ENCODE measurements at places on chromosomes 3 and 15. TPM values are rescaled to one million over a fixed set of nuclear protein-coding genes. Genes with fewer than 3 reads are reported as not detected.
A peak's percentile ranks its signal among the peaks of the same experiment; 100 is the strongest.

GRCh38 chr3:27356976-27357375 lies 12.2 kb downstream of the NEK10 start:
- no peak overlapping the region for H3K27ac ChIP-seq
- H3K27me3 ChIP-seq: peaks cover 2% of the 10 kb centered on the region
- DNase-seq: no peak

ADAMTS17 gene
- total RNA-seq: 1.9 TPM

- no peak for DNase-seq
- no peak overlapping the region for H3K4me3 ChIP-seq
- peaks cover 15% of the 10 kb centered on the region for H3K4me1 ChIP-seq
- H3K27ac ChIP-seq: no peak overlapping the region
- H3K27me3 ChIP-seq: no peaks in the 10 kb centered on the region
These were observed 99.6 kb downstream of the TMCC1 start for GRCh38 chr3:129793942-129794310.

- H3K27me3 ChIP-seq: no peaks in the 10 kb centered on the region
- DNase-seq: no peak
- no peak overlapping the region for H3K4me3 ChIP-seq
These were observed 26.1 kb downstream of the TFRC start for GRCh38 chr3:196055683-196056270.

- H3K4me3 ChIP-seq: no peak overlapping the region
- no peaks in the 10 kb centered on the region for H3K4me1 ChIP-seq
- H3K27ac ChIP-seq: no peak overlapping the region
- peaks cover 5% of the 10 kb centered on the region for H3K27me3 ChIP-seq
- H3K36me3 ChIP-seq: peaks cover 2% of the 10 kb centered on the region
- no peak for DNase-seq
These were observed 35.7 kb downstream of the IQCH start for GRCh38 chr15:67290319-67290718.

ACKR4 gene
- not detected for total RNA-seq

GRCh38 chr15:66923438-66923881 lies 141.9 kb upstream of the SMAD3 start:
- peaks cover 9% of the 10 kb centered on the region for H3K36me3 ChIP-seq
- H3K27me3 ChIP-seq: peaks cover 40% of the 10 kb centered on the region
- peak; percentile 57 for DNase-seq
- H3K27ac ChIP-seq: no peak overlapping the region
- H3K4me3 ChIP-seq: no peak overlapping the region

- H3K36me3 ChIP-seq: peaks cover 13% of the 10 kb centered on the region
- DNase-seq: no peak
- no peak overlapping the region for H3K27ac ChIP-seq
- H3K4me1 ChIP-seq: peaks cover 59% of the 10 kb centered on the region
- H3K27me3 ChIP-seq: no peaks in the 10 kb centered on the region
- H3K4me3 ChIP-seq: no peak overlapping the region
These were observed 151.3 kb upstream of the LPP start for GRCh38 chr3:188002626-188003138.

CLSTN2 gene
- not detected for total RNA-seq

DNA sequence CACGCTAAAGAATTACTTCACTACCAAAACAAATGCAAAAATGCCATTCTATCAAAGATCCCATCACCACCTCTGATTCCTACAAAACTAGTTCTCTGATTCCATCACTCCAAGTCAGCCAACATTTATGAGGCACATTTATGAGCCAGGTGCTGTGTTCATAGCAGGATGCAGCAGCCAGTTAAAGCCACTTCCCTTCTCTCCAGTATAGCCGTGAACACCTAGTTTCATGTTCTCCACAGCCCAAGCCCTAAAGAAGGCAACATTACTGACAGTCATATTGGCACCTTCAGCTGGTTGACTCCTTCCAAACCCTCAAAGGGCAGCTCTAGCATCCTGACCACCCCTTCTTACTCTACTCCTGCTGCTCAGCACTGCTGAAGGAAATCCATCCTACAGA lies 36.4 kb downstream of the RYK start:
- H3K36me3 ChIP-seq: peaks cover 3% of the 10 kb centered on the region
- H3K4me3 ChIP-seq: no peak overlapping the region
- no peaks in the 10 kb centered on the region for H3K27me3 ChIP-seq
- H3K27ac ChIP-seq: no peak overlapping the region

NRG4 gene
- total RNA-seq: not detected

WNT7A gene
- total RNA-seq: not detected

GOLGA8M gene
- total RNA-seq: 4.4 TPM

KBTBD13 gene
- total RNA-seq: not detected

Measured in activated CD8-positive, alpha-beta memory T cell treated with anti-CD3 and anti-CD28 coated beads, Interleukin-2, amount 10 ng/mL, durations not matched to agents 7 days and 5 days (primary cell).